MV-4-11 (cell line): ENCODE measurements at places on chromosomes 2 and 18.
A peak's percentile ranks its signal among the peaks of the same experiment; 100 is the strongest.

- DNase-seq, result no peak
These were observed 325.7 kb upstream of the ACVR2A start for GRCh38 chr2:147519178-147519577.

GRCh38 chr2:231163011-231163410 is 35.4 kb upstream of the ARMC9 start:
- DNase-seq, result no peak

DNA sequence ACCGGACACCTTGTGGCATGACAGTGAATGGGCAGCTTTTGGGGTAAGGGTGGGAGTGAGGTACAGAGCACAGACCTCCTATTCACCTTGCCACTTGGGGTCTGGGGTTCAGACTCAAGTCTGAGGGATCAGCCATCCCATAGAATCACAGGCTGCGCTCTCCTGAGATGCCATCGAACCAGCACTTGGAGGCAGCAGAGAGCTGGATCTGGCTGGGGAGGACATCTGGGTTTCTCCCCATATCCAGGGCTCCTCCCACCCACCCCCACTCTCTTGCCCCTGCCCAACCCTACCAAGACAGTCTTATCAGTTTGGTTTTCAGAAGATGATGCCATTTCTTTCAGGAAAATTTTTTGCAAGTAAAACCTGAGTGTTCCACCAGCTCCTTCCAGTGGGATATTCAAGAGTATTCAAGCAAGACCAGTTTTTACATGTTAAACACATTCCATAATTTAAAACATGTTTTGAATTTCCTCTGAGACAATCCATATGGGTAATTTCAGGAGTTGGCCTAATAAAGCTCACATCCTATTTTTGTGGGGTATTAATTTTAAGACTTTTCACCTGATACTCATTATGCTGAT is 29.2 kb upstream of the TEX44 start:
- DNase-seq, result peak; percentile 60

- DNase-seq, result peak; percentile 33
These were observed 15.8 kb downstream of the C18orf63 start for GRCh38 chr18:74331404-74331803.
